Suprapubic skin (tissue), 4 donors: ENCODE measurements at places on chromosomes 2 and 18. TPM values are rescaled to one million over a fixed set of nuclear protein-coding genes. Genes with fewer than 3 reads are reported as not detected.

The AQP12B gene
- not detected for total RNA-seq

The C2orf15 gene
- total RNA-seq: 4.6 TPM

The TMEM87B gene
- total RNA-seq: 25.7 TPM

The COL4A3 gene
- total RNA-seq: 0.26 TPM

The SIGLEC15 gene
- 0.57 TPM for total RNA-seq

The IL1F10 gene
- total RNA-seq: 23.2 TPM

The SMCHD1 gene
- 35.5 TPM for total RNA-seq

The CTDP1 gene
- total RNA-seq: 35.3 TPM

The ALKAL2 gene
- 11.0 TPM for total RNA-seq
